NCI-H345 (cell line): ENCODE measurements at places on chromosomes 5 and 9.

DNA sequence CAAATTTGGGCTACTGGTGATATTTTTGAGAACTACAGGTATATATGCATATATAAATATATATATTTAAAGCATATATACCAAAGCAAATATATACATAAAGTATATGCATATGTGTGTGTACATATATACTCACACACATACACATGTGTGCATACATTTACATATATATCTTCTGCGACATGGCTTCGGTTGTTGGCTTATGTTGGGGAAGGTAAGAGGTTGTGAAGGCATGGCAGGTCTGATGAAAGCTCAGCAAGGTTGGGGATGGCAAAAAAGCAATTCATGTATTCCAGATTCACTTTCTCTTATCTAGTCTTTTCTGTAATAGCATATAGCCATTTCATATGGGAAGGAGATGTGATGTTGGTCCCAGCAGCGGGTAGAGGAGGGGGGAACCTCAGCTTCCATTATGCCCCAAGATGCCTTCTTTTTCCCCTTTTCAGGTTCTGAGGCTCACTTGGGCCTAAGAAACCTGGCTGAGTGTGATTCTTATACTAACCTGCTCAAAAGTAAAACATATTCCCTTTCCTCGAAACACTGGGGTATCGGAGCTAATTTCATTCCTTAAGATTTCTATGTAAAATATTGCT, 201.7 kb downstream of the MEF2C start:
- DNase-seq = no peak

DNA sequence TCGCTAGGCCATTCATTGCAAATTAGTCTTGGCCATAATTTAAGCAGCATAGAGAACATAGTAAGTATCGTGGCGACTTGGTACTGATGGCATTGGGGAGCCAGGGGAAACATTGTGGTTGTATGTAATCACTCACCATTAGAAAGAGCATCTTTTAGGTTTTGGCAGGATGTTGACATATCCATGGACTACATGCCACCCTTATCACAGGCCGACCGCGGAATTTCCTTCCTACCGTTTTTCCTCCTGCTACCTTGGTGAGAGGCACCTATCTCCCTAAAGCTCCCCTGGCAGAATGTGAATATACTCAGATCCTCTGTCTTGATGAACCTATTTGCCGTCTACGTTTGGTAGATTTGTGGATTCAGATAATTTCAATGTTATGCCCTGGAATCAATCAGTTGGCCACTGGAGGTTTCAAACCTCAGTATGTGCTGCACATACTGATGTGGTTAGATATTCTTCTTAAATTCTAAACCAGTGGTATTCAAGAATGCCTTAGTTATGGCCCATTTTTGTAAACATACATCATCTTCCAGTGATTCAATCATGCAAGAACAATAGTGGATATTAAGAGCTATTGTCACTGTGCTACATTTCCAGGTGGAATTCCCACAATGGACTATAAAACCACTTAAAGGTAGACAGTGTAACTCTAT, 271.0 kb upstream of the HAPLN1 start:
- no peak for DNase-seq

DNA sequence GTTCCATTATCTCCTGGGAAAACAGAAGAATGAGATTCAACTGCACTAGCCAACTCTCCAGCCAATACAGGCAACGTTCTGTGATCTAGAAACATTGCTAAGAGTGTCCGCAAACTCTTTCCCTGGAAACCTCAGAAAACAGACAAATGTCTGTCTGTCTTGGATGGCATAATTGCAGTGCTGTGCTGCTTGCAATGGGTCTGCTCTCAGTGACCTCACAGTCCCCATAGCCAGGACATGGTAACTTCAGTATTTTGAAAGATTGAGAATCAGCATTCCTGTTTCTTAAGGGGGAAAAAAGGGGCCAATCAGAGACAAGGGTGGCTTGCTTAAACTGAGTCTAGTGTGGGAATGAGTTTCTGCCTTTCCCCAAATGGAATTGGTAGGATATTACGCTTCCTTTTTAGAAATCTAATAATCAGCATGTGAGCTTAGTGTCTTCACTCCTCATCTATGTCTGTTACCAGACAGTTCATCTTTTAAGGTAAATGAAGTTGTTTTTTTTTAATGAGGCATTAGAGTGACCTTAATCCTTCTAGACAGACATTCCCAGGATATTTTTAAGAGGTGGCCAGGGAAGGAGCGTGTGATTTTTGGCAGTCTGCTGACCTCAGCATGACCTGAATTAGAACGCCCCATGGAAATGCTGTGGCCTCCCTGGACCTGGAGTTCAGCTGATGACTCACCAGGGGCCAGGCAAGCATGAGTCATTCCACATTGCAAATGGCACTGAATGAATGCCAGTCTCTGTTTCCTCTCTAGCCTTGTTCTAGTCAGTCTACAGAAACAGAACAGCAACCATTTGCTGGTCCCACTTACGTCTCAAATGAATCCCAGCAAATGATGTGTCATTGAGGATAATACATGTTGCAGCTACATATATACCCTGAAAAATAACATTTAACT, 210.2 kb upstream of the ACTBL2 start:
- DNase-seq = no peak

DNA sequence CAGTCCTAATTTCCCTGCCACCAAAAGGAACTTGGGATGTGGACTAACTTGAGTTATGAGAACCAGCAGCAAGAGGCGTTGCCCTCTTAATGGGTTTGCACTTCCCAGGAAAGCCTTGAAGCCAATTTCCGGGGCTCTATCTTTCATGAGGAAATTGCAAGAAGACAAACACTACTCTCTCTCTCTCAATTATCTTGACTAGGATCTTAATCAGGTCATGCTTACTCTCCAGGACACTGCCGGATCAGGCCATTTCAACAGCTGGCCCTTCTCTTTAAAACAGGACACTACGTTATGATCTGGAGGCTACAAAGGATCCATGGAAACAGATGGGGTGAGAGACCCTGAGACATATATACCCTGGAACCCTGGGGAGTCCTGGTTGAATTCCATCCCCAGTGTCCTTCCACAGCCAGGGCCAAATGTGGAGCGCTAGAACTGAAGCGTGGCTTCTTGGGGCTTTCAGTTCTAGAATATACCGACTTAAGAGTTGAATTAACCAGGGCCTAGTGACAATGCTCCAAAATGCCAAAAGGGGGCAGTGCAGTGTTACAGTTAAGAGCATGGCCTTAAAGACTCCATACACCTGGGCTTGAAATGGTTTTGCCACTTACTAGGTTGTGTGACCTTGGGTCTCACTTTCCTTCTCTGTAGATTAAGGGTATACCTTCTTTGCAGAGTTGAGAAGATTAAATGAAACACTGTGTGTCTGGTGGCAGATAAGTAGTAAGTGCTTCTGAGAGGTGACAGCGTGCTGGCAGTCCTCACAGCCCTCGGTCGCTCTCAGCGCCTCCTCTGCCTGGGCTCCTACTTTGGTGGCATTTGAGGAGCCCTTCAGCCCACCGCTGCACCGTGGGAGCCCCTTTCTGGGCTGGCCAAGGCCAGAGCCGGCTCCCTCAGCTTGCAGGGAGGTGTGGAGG, 21.1 kb downstream of the FAM219A start:
- DNase-seq = peak; percentile 70

- no peak for DNase-seq
Observed at GRCh38 chr5:137367951-137368350, 131.2 kb downstream of the SPOCK1 start.

DNA sequence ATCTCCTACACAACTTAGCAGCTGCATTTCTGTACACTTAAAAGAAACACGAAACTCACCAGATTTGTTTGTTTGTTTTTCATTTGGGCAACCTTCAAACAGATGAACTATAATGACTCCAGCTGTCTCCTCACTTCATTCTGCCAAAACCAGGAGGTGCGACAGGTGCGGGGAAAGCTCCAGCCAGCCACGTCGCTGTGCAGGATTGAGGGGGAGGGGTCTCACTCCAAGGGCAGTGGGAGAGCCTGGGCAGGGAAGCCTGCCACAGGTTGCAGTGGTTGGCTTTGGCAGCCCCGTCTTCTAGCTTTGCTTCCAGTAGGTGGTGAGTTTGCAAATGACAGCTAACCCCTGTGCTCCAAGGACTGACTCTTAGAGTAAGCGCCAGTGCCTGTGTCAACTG, 215.8 kb downstream of the CEMIP2 start:
- DNase-seq = no peak

DNA sequence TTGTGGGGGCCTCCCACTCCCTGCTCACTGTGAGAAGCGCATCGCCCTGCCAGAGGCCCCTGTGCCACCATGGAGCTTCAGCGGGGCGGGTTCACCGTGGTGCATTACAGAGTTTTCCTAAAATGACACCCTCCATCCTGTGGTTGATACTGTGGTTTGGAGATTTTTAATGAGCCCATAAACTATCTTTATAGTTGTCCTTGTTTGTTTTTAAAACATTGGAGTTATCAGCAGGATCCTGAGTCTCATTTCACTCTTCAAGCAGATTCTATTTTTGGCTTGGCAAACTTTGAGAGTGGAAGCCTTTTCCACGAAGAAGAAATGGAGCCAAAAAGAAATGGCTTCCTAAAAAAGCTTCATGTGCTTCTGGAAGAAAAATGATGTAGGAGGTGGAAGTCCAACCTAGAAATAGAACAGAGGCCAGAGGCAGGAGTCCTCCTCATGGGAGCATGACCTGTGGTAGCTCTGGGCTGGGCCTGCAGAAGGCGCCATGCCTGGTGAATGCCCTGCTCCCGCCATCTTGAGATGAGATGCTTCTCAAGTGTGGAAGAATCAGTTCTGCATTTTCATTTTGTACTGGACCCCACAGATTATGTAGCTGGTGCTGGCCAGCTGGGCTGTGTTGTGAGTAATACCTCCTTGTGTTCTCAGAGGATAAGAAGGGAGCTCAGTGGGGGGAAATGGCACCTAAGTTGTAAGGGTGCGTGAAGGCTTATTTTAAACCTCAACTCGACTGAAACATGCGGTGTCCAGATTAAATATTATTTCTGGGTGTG, 79.0 kb upstream of the RAI14 start:
- no peak for DNase-seq

DNA sequence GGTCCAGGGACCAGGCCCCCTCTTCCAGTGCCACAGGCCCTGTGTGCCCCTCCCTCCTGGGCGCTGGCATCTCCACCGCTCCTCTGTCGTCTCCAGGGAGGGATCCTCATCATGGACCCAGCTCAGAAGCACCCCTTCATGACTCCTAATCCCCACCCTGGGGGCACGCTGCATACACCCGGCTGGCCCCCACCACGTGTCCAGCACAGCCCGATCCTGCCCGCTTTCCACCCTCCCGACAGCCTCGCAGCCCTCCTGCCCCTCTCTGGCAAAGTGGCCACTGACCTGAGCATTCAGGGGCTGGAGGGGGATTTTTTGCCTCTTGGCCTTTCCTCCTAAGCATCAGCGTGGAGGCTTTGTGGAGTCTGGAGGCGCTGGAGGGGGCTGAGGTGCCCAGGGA, 1.4 kb downstream of the CCDC187 start:
- no peak for DNase-seq

GRCh38 chr5:154520861-154521453, 42.9 kb upstream of the HAND1 start:
- DNase-seq = peak; percentile 55

DNA sequence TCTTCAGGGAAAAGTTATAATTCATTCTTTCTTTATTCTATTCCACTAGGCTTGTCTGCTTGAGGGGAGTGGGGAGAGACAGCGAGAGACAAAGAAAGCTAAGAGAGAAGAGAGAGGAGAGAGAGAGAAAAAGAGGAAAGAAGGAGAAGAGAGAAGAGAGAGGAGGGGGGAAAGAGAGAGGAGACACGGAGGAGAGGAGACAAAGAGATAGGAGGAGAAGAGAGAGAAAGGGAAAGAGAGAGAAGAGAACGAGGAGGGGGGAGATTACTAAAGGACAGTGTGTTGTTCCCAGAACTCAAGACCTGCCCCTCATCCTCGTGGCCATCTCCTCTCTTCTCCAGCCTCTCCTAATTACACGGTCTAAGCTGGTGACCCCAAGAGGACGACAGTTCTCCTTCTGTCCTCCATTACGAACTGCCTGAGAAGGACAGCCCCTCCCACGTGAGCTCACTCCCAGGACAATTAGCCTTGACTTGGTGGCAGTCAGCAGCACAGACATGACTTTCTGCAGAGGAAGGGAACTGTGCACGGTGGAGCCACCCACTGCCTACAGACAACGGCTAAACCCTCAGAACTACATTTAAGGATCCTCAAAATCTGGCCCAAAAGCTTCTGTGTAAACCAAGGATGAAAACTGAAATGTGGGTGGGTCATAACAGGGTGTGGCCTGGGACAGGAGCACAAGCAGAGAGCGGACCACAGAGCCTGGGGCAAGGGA, 99.1 kb downstream of the COL23A1 start:
- no peak for DNase-seq

DNA sequence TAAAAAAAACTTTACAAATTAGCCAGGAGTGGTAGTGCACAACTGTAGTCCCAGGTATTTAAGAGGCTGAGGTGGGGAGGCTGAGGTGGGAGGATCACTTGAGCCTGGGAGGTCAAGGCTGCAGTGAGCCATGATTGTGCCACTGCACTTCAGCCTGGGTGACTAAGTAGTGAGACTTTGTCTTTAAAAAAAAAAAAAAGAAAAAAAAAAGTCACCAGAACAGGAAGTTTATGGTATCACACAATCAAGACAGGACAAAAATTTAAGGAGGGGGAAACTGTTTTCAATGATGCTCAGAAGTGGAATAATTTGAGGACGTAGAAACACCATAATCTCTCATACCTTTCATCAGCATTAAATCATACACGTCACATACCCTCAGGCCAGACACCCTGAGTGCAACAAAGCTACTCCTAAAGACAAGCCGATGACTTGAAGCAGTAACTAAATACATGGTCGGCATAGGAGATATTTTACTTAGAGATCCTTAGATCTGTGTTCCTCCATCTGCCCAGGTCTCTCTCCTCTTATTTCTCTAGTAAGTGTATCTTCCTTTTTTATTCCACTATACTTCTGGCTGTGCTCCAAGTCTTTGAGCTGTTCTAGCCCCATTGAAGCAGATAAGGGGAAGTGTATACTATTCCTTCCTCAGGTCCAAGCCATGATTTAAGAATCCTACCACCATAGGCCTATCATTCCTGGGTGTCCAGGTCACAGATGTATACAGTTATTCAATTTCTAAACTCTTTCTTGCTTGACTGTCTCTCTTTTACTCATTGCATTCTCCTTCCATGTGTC, 91.3 kb upstream of the APC start:
- DNase-seq = no peak

DNA sequence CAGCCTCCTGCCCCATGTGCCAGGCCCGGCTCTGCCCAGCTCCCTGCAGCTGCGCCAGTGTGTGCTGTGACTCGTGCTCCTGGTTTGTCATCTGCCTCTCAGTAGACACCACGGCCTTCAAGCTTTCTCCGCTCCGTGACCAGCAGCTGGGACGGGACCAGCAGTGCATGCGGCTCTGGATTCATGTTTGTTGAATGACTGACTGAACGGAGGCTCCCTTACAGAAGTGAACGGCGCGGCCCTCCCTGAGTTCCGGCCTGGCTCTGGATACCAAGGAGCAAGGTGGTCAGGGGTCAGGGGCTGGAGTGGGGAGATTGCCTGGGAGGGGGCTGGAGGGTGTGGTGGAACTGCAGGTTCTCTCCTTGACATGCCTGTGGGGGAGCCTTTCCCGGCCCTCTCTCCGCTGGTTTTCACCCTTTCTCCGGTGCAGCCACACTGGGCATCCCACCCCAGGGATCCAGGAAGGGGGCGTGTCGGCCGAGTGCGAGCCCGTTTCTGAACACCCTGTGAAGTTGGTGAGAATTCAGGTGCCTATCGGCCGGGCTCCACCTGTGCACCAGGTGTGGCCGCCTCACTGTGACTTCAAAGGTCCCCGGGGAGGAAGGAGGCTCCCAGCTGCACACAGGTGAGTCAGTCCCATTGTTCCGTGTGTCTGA, 11.1 kb upstream of the CEP72 start:
- peak; percentile 82 for DNase-seq

- DNase-seq = no peak
Observed at GRCh38 chr9:77729177-77729576, 81.1 kb upstream of the GNA14 start.
